ENCODE measurements at places on chromosomes 2 and 18. TPM values are rescaled to one million over a fixed set of nuclear protein-coding genes. Genes with fewer than 3 reads are reported as not detected.

The C2orf15 gene
- 2.0 TPM for total RNA-seq

The COL3A1 gene
- total RNA-seq: not detected

The IL1B gene
- total RNA-seq: not detected

- H3K27me3 ChIP-seq: no peaks in the 10 kb centered on the region
- no peaks in the 10 kb centered on the region for H3K4me1 ChIP-seq
- H3K36me3 ChIP-seq: no peaks in the 10 kb centered on the region
- no peak for DNase-seq
- no peak overlapping the region for H3K27ac ChIP-seq
Observed at GRCh38 chr18:10056506-10056905, 142.7 kb downstream of the VAPA start.

- H3K36me3 ChIP-seq: no peaks in the 10 kb centered on the region
- H3K27me3 ChIP-seq: no peaks in the 10 kb centered on the region
- H3K4me1 ChIP-seq: no peaks in the 10 kb centered on the region
- DNase-seq: no peak
- no peak overlapping the region for H3K4me3 ChIP-seq
Observed at GRCh38 chr2:132692816-132693215, 22.8 kb upstream of the LYPD1 start.

DNA sequence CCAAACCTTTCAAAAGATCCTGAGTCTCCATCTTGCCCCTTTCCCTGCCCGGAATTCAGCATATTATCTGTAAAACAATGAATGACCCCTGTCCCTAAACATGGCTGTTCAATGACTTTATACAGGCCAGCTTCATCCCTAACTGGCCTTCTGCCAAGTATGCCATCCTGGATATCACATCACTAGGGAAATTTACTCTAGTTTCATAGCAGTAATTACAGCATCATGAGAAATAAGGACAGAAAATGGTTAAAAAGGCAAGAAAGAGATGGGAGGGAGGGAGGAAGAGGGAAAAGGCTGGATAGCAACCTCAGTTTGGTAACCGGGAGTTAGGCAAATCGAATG lies 4.4 kb downstream of the MBOAT2 start:
- no peaks in the 10 kb centered on the region for H3K4me1 ChIP-seq
- DNase-seq: no peak
- H3K27ac ChIP-seq: no peak overlapping the region
- H3K27me3 ChIP-seq: no peaks in the 10 kb centered on the region
- H3K36me3 ChIP-seq: no peaks in the 10 kb centered on the region

- H3K27ac ChIP-seq: no peak overlapping the region
- no peak overlapping the region for H3K4me3 ChIP-seq
- no peak for DNase-seq
Observed at GRCh38 chr2:216366777-216367471, 5.4 kb downstream of the MARCHF4 start.

GRCh38 chr2:197261808-197262226 lies 48.8 kb downstream of the ANKRD44 start:
- H3K4me3 ChIP-seq: no peak overlapping the region
- H3K27me3 ChIP-seq: no peaks in the 10 kb centered on the region

DNA sequence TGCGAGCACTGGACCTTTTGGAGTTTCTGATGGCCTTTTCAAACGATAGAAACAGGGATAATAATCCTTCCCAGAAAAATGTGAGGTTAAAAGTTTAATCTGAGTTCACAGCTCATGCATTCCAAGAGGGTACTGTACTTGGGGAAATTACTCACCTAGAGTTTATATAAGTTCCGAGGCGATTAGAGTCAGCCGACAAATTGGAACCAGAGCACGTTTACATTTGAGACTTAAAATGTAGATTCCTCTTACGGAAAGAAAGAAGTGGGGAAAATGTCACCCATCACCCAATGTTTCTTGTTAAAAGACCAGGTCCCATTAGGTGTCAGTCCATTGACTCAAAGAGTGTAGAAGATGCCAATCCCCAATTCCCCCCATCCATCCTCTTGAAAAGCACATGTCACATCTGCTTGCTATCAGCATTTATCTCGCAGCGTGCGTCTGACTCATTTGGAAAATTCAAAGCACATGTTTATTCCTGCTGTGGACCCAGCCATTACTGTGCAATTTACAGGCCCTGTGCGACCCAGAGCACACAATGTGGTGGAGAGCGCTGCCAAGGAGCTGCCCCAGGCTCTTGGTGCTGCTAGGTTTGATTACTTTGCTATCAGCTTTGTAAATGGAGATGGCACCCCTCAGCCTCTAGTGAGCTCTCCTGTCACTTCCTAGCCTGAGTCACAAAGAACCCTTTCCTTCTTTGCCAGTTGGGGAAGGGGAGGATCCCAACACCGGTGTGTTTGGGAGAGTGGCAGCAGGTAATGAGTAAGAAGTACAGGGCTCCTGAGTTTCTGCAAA lies 104.8 kb downstream of the COLEC12 start:
- no peaks in the 10 kb centered on the region for H3K36me3 ChIP-seq
- H3K27ac ChIP-seq: no peak overlapping the region
- H3K4me1 ChIP-seq: no peaks in the 10 kb centered on the region
- 0 out of 2 replicates have a peak, but pooled peaks cover 3% of the 10 kb centered on the region for H3K27me3 ChIP-seq
- no peak overlapping the region for H3K4me3 ChIP-seq
- DNase-seq: no peak
